ENCODE measurements at places on chromosomes 7 and 10.

DNA sequence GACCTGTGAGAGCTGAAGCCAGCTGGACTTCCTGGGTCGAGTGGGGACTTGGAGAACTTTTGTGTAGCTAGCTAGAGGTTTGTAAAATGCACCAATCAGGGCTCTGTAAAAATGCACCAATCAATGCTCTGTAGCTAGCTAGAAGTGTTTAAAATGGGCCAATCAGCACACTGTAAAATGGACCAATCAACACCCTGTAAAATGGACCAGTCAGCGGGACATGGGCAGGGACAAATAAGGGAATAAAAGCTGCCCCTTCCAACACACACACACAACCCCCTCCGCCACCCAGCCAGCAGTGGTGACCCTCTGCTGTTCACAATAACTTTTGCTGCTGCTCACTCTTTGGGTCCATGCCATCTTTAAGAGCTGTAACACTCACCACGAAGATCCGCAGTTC, 7.1 kb downstream of the ZNF511 start:
- DNase-seq: no peak

GRCh38 chr10:106727170-106727569, 437.3 kb downstream of the SORCS1 start:
- no peak for DNase-seq

DNA sequence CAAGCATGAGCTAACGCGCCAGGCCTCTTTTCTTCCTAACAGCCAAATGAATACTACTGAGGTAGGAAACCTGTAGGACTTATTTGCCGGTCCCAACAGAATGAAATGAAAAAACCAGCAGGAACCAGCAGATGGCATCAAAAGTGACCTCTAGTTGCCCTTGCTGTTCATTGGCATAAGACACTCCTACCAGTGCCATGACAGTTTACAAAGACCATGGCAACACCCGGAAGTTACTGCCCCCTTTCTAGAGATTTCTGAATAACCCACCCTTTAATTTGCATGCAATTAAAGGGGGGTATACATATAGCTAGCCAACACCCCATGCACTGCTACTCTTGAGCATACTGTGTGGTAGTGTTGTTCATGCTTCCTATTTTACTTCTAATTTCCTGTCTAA, 65.2 kb downstream of the ATE1 start:
- no peak for DNase-seq

- DNase-seq: no peak
Observed at GRCh38 chr10:94104316-94105000, 110.7 kb downstream of the PLCE1 start.

- DNase-seq: no peak
Observed at GRCh38 chr7:65477326-65477725, 103.7 kb downstream of the ZNF92 start.

GRCh38 chr7:141974831-141975230, 1.3 kb upstream of the TAS2R38 start:
- no peak for DNase-seq

- peak; percentile 67 for DNase-seq
Observed at GRCh38 chr10:75399461-75400162, 2.0 kb downstream of the ZNF503 start.

DNA sequence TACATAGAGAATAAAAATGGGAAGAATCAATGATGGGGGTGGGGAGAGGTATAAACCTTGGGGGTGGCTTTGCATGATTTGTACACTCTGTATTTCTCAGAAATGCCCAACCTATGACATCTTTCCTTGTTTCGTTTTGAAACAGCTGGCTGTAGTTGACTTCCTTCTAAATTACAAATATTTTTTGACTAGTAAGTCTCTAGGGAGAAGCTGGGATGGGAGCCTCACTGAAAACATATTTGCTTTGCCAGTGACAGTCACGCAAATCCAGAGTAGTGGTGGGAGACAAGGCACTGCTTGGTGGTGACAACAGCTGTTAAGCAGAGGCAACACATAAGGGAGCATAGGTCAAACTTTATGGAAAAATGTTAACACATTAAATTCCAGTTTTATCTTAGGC, 440.5 kb downstream of the SEMA3D start:
- no peak for DNase-seq
